ENCODE measurements at places on chromosomes 5 and 9. TPM values are rescaled to one million over a fixed set of nuclear protein-coding genes. Genes with fewer than 3 reads are reported as not detected.

DNA sequence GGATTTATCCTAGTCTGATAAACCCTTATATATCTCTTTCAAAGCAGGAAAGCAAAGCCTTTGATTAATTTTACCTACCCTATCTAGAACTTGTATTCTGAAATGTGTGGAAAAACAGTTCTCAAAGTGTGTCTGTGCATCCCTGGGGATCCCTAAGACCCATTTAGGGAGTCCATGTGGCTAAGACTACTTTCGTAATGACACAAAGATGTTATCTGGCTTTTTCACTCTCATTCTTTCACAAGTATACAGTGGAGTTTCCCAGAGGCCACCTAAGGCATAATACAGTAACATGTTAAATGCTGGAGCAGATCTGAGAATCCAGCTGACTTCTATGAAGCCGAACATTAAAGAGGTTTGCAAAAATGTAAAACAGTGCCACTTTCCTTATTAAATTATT, 54.3 kb upstream of the TNFSF15 start:
- no peak for DNase-seq

DNA sequence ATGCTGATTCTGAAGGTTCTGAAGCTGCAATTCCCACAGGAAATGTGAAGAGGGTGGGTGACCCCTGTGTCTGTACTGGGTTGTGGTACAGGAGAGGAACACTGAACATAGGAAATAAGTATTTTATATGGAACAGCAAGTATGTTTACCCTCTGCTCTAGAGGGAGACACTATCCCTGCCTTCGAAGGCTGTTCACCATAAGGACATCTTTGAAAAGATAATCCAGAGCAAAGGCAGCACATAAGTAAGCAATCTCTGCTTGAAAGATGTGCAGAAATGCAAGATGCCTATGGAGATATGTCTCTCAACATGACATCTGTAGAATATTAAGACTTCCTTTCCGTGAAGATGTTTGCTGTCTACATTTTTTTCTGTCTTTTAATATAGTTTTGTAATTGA, 184.4 kb upstream of the EFNA5 start:
- no peak for DNase-seq

- DNase-seq = no peak
Observed at GRCh38 chr5:33894566-33894965, 2.8 kb upstream of the ADAMTS12 start.

- DNase-seq = no peak
Observed at GRCh38 chr5:69502367-69502766, 9.8 kb downstream of the OCLN start.

GRCh38 chr9:4297786-4298254, 2.0 kb downstream of the GLIS3 start:
- DNase-seq = no peak

DNA sequence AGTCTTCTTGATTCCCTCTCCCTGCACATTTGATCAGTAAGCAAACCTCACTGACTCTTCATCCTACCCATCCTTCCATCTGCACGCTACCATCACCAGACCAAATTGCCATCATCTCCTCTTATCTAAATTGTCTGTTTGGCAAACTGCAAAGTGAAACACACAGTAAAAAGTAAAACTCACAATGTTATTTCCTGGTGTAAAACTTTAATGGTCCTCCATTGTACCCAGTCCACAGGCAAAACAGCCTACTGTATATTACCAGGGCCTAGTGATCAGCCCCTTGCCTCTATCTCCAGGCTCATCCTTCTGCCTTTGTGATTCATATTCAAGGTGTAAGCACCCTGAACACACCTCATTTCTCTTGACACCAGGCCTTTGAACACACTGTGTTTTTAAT, 83.3 kb upstream of the GPR151 start:
- DNase-seq = no peak

DNA sequence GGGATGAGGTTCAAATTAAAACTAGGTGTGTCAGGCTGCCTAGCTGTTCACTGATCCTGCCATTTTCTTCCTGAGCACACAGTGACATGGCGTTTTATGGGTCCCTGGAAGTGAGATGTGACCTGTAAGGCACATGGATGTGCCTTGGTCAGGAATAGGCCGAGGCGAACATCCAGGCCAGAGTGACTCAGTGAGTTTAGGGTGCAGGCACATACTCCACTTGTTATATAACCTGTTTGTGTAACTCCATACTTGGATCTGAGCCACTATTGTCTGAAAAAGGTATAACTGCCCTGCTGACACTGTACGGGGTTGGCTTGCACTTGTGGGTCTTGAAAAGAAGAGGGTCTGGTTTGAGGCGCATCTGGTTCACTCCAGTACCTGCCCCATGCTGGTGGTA, 150.1 kb upstream of the ADAMTS16 start:
- DNase-seq = no peak

Gene LCN10
- not detected for total RNA-seq

Gene GMCL2
- total RNA-seq = 0.16 TPM

Gene LCN15
- total RNA-seq = not detected

Gene CER1
- 0.74 TPM for total RNA-seq

Gene GFI1B
- 0.26 TPM for total RNA-seq

Gene PFN3
- not detected for total RNA-seq

All from urinary bladder (tissue), 4 donors.